ENCODE measurements at places on chromosomes 13 and 19. TPM values are rescaled to one million over a fixed set of nuclear protein-coding genes. Genes with fewer than 3 reads are reported as not detected.

Gene MCF2L
- 0.58 TPM for total RNA-seq

Gene SLC7A10
- total RNA-seq, result not detected

Gene DCUN1D2
- total RNA-seq, result 24.9 TPM

Gene NAA16
- 24.1 TPM for total RNA-seq

Gene LINGO3
- not detected for total RNA-seq

Gene STOML3
- not detected for total RNA-seq

Gene MTRF1
- total RNA-seq, result 13.3 TPM

Gene CD209
- total RNA-seq, result not detected

Gene ZNF844
- 3.8 TPM for total RNA-seq

Gene OR7D2
- not detected for total RNA-seq

Gene LYL1
- 91.5 TPM for total RNA-seq

Gene GAMT
- 20.0 TPM for total RNA-seq

Gene HCST
- total RNA-seq, result not detected

Gene CAPN12
- total RNA-seq, result not detected

Gene CPB2
- total RNA-seq, result not detected

Gene LILRB1
- not detected for total RNA-seq

Gene TBCB
- total RNA-seq, result 190 TPM

Gene KIR2DL1
- not detected for total RNA-seq

Gene LGALS4
- total RNA-seq, result not detected

Gene ZAR1L
- total RNA-seq, result not detected

Gene ATP5F1D
- 192 TPM for total RNA-seq

Gene ZNF20
- total RNA-seq, result 0.88 TPM

Gene FPR2
- total RNA-seq, result not detected

Gene FOXA3
- total RNA-seq, result not detected

Gene ZNF497
- total RNA-seq, result 1.3 TPM

Gene CGB5
- not detected for total RNA-seq

Gene COL4A2
- 792 TPM for total RNA-seq
